NCI-H446 (cell line): ENCODE measurements at places on chromosomes 3 and 15.

- no peak for DNase-seq
These were observed 5.2 kb downstream of the ACY1 start for GRCh38 chr3:51988286-51989146.

- DNase-seq: no peak
These were observed 19.0 kb downstream of the FAH start for GRCh38 chr15:80171787-80172186.

GRCh38 chr15:91553196-91553854 is 300.2 kb upstream of the SLCO3A1 start:
- no peak for DNase-seq

- DNase-seq: no peak
These were observed 439.4 kb upstream of the RBMS3 start for GRCh38 chr3:28841441-28841840.

DNA sequence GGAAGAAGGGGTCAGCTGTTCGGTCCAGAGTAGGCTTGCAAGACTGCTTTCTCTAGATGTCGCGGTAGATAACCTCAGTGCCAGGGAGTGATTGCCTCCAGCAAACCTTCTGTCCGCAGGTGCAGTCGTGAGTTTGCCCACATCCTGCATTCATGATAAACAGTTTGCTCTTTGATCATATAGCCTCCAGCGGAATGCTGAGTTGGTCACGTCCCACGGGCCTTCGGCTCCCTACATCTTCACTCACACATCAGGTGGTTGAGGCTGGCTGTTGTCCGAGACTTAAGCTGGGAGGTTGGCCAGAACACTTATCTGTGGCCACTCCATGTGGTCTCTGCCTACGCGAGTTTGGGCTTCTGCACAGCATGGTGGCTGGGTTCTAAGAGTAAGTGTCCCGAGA is 62.1 kb upstream of the NR2C2 start:
- DNase-seq: no peak

DNA sequence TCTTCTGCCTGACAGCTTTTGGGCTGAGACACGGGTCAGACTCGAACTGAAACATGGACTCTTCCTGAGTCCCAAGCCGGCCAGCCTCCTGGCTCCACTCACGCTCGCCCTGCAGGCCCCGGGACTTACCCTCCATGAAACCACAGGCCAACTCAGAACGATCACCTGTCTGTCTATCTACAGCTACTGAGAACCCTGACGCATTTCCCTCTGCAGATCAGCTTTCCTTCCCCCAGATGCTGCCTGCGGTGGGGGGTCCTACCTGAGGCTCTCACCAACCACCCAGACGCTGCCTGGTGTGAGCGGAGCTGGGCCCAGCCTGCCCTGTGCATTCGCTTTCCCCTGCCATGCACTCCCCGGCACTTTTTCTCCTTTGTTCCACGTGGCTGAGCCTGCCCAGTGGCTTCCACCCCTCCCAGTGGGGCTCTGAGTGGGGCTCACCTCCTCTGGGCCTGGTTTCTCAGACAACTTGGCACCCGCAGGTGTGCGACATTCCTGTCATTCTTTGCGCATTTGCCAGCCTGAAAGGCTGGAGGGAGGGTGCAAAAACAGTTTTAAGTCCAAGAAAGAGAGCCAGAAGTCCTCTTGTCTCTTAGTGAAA is 60.2 kb downstream of the PLXNA1 start:
- no peak for DNase-seq

- DNase-seq: no peak
These were observed 25.3 kb downstream of the IL16 start for GRCh38 chr15:81222007-81222406.

DNA sequence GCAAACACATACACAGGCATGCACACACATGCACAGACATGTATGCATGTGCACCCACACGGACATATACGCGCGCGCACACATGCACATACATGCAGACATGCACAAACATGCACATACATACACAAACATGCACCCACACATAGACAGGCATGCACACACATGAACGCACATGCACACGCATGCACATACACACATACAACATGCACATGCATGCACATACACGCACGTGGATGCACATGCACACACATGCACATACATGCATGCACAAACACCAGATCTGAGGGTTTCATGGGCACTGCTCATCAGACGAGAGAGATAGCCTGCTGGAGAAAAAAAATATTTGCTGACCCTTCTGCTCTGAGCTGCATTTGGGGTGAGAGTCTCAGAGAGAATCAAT is 31.7 kb upstream of the NTRK3 start:
- DNase-seq: no peak

DNA sequence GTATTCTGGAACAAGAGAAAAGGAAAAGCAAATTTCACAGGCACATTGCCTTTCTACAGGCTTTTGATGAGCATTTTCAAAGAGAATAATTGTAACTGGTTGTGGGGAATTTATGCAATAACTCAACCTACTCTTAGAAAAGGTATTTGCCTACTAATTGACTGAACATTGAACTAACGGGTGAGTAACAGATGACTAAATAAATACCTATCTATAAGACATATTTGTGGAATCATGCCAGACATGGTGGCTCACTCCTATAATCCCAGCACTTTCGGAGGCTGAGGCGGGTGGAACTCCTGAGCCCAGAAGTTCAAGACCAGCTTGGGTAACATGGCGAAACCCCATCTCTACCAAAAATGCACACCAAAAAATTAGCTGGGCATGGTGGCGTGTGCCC is 367.7 kb downstream of the CGGBP1 start:
- no peak for DNase-seq

DNA sequence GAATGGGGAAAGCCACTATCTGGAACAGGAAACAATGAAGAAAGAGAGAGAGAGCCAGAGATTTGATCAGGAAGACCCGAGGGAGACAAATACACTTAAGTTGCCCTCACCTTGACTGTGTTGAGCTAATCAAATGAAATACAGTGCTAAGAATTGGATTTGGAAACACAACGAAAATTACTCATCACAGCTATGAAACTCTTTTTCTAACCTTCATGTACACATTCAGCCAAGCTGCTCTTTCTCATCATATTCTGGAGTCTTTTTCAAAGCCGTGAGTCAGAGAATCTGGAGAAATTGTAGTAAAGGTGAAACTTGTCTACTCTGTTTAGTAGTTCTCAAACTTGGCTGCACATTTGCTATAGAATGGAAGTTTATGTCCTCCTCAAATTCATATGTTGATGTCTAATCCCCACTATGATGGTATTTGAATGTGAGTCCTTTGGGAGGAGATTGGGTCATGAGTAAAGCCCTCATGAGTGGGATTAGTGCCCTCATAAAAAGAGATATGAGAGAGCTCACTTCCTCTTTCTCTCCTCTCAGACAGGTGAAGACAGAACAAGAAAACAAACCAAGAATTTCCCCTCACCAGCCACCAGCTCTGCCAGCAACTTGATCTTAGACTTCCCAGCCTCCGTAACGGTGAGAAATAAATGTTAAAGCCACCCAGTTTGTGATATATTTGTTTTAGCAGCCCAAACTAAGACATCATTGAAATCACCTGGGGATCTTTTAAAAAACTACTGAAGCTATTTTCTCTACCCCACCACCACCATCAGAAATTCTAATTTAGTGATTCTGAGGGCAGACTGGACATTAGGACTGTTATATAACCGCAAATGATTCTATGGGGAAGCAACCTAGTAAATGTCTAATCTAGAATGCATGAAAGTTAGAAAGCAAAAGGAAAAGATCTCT is 143.6 kb upstream of the GRM7 start:
- no peak for DNase-seq
